Activated naive CD4-positive, alpha-beta T cell treated with Interleukin-2 at 50 U/mL for 16 hours (primary cell): ENCODE measurements at places on chromosomes 4 and X.

DNA sequence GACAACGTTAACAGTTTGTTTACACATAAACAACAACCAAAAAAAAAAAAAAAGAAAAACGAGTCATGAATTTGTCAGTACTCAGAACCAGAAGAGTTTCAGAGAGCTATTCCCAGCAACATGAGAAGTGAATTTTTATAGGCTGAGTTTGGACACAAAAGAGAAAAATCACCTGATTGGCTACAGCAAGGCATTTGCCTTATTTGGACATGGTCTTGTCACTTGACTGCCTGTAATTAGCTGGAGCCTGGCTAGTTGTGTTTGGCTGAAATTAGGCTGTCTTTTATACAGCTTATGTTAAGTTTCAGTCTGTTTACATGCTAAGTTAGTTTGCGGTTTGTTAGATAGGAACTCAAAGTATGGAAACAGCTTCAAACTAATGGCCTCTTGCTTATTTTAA is 880 bp upstream of the TEX13A start:
- DNase-seq = no peak

DNA sequence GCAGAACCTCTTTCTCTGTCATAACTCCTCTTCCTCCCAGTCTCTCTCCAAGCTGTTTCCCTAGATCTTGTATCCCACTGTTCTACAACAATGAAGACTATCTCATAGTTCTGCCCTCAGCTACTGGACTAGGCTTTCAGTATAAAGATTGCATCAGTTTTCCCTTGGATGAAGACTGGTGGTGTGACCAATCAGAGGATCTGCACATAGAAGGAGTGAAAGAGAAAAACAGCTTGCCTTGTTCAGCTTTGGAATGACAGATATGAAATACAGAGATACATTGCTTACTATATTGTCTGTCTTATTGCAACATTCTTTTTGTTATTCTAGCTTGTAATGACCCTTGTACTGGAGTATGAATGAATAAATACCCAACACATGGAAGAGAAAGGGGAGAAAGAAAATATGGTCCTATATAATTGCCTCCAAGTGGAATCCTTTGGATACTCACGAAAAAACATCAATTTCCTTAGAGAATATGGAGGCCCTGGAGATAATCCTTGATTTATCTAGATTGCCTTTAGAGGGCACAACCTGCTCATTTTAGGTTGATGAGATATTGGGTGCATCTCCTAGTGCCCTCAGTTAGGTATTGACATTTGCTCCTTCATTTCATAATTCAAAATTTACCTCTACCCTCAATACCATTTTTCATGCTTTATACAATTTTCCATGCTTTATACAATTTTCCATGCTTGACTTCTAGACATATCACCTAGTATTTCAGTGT is 395.8 kb downstream of the NAF1 start:
- DNase-seq = no peak

GRCh38 chrX:110359273-110359672 is 625 bp downstream of the RTL9 start:
- DNase-seq = no peak

- no peak for DNase-seq
These were observed 277.1 kb upstream of the TENM3 start for GRCh38 chr4:181966104-181966551.

DNA sequence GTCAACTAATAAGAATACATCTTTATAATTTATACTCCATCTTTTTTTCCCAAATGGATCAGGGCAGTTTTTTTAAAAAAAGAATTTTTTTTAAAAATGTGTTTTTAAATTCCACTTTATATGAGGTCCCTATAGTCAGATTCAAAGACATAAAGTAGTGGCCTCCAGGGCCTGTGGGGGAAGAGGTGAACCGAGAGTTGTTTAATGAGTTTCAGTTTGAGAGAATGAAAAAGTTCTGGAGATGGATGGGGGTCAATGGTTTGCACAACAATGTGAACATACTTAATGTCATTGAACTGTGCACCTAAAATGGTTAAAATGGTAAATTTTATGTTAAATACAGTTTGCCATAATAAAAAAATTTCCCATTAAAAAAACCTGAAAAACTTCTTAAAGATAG is 53.8 kb downstream of the ZNF827 start:
- DNase-seq = no peak

DNA sequence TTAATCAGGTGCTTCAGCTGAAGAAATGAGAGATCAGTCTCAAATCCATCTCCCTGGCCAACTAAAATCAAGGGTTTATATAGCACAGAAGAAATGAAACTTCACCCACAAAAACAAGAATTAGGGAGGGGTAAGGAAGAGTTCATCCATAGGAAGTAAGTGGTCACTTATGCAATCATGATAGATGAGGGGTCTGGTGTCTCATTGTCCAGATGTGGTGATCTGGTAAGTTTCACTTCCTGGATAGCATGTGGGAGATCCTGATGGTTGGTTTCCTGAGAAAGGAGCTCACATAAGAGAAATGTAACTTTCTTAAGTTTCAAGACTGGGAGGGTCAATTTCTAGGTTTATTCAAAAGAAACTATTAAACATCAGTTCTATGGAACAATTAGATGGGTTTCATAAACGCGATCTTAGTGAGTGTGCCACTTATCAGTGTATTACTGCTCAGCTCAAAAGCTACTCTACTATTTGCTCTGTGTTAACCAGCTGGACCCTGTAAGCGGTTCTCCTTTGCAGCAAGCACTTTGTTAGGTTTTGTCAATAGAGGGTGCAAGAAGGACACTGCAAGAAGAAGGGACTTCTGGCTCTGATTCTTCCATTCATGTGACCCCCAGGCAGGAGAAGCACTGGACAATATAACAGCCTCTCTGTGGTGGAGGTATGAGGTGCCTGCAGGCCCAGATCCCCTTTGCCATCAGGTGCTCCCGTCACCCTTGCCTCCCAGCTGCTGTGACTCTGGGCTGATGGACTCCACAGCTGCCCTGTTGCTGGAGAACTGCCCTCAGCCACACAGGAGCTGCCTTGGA is 35.4 kb upstream of the HPSE start:
- DNase-seq = no peak

DNA sequence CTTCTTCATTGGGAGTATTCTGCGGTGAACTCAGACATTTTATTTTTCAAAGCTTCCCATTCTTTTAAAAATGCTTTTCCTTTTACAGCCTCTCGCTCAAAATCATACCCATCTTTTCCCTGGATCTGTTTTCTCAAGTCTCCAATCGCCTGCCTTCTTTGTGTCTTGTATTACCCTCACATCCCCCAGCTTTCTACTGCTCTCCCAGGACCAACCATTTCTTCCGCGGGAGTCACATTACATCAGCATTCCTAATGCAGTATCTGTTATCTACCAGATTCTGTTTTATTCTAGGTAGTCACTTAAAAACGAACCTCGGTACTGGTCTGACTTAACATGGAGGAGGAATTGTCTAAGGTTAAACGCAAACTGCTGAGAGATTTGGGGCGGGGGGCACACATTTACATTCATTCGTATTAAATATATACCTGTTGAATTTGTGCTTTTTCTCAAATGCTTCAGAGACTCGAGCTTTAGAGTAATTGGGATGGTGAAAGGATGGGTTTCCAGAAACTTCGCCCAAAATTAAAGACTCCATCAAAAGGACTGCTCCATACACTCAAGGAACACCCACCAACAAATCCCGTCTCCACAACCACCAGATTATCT is 493 bp upstream of the UCHL1 start:
- DNase-seq = no peak
